Stomach (tissue), 19 donors: ENCODE measurements at places on chromosomes 4 and X. TPM values are rescaled to one million over a fixed set of nuclear protein-coding genes. Genes with fewer than 3 reads are reported as not detected.

Gene VCX3A
- total RNA-seq, result not detected

Gene RAB33A
- not detected for total RNA-seq

Gene SH2D1A
- not detected for total RNA-seq

Gene MAGEC3
- total RNA-seq, result not detected

Gene MTNR1A
- total RNA-seq, result 0.55 TPM

Gene SYN1
- not detected for total RNA-seq

Gene SETD7
- total RNA-seq, result 57.1 TPM

Gene MMAA
- total RNA-seq, result 6.2 TPM

Gene S100P
- 122 TPM for total RNA-seq

Gene DNAAF6
- not detected for total RNA-seq

Gene NUDT11
- total RNA-seq, result not detected

DNA sequence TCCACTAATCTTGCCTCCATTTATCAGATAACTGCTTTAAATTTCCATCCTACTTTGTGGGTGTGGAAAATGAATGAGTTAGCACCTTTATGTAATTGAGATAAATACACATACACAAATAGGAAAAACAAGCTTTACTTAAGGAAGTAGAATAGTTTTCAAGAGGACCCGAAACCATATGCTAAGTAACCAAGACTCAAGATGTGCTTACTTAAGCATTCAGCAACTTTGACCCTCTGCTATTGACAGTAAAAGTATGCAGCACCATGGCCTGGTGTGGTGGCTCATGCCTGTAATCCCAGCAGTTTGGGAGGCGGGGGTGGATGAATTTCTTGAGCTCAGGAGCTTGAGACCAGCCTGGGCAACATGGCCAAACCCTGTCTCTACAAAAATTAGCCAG lies 29.9 kb downstream of the RNF175 start:
- no peak for DNase-seq

DNA sequence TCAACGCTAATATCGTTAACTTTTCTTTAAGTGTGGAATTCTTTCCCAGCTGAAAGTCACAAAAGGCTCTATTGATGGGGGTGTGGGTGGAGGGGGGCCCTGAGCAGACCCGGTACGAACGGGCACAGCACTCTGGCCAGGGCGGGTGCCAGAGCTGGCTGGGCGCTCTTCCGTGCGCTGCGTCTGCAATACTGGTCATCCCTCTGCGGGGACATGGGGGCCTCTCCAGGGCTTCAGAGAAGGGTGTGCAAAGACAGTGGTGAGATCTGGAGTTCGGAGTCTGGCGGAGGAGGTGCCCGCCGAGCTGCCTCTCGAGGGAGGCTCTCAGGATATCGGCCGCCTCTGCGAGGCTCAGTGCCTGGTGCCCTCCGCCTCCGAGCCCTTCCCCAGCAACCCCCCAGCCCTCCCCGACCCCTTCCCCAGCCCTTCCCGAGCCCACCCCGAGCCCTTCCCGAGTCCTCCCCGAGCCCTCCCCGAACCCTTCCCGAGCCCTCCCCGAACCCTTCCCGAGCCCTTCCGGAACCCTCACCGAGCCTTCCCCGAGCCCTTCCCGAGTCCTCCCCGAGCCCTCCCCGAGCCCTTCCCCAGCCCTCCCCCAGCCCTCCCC lies 34.3 kb downstream of the FGFRL1 start:
- peak; percentile 35 for DNase-seq

GRCh38 chr4:1997712-1998111 lies 11.1 kb downstream of the NELFA start:
- no peak for DNase-seq

- DNase-seq, result peak; percentile 17
Observed at GRCh38 chr4:72893354-72894066, 176.0 kb downstream of the COX18 start.

GRCh38 chr4:169167957-169168858 lies 102.5 kb downstream of the SH3RF1 start:
- no peak for DNase-seq

DNA sequence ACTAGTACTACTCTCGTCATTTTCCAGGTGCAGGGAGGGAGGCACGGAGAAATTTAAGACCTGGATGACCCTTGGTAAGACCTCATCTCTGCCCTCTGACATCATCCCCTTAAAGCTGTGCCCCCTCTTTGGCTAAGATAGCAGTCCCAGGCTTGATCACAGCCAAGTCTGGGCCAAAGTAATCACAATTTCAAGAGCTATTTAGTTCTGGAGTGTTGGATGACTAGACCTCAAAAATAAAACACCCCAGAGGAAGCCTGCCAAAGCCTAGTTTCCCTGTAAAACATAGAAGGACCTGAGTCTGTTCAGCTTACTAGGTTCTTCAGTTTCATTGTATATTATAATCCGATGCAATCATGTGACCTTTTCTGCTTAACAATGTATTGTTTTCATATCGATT lies 144.6 kb upstream of the ARHGEF9 start:
- no peak for DNase-seq

DNA sequence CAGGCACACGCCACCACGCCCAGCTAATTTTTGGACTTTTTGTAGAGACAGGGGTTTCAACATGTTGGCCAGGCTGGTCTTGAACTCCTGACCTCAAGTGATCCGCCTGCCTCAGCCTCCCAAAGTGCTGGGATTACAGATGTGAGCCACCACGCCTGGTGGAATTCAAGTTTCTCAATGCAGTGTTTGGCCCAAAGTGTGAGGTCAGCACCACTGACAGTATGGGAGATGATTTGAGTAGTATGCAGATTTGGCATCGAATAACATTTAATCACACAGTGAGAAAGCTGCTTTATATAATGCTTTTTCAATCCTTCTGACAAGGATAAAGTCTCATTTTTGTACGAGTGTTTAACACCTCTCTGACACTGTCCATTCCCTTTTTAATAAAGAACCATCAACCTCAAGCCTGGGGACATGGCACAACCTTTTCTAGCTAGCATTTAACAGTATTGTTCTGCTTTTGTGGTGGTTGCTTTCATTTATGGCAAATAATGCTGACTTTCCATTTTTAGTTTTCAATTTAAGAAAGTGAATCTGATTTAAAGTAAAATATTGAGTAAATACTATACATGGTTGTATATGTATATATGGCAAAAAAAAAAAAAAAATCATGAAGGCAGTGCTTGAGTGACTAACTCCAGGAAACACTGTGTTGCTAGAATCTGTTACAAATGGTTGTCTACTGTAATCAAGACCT lies 4.3 kb upstream of the NSUN7 start:
- no peak for DNase-seq

DNA sequence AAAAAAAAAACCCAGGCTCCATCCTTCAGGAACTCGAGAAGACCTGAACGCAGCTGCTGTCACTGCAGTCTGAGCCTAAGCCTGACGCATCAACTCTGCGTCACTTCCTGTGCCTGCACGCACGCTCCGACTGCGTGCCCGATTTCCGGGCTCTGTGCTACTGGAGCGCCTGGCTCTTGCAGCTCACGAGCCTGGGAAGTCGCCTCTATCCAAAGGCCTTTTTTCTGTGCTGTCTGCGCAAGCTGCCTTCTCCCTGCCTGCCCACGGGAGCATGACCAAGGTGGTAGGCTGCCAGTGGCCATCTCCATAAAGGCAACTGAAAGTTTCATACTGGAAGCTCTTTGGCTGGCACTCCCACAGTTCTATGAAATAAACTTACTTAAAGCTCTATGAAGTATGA lies 9.9 kb upstream of the GASK1B start:
- no peak for DNase-seq

DNA sequence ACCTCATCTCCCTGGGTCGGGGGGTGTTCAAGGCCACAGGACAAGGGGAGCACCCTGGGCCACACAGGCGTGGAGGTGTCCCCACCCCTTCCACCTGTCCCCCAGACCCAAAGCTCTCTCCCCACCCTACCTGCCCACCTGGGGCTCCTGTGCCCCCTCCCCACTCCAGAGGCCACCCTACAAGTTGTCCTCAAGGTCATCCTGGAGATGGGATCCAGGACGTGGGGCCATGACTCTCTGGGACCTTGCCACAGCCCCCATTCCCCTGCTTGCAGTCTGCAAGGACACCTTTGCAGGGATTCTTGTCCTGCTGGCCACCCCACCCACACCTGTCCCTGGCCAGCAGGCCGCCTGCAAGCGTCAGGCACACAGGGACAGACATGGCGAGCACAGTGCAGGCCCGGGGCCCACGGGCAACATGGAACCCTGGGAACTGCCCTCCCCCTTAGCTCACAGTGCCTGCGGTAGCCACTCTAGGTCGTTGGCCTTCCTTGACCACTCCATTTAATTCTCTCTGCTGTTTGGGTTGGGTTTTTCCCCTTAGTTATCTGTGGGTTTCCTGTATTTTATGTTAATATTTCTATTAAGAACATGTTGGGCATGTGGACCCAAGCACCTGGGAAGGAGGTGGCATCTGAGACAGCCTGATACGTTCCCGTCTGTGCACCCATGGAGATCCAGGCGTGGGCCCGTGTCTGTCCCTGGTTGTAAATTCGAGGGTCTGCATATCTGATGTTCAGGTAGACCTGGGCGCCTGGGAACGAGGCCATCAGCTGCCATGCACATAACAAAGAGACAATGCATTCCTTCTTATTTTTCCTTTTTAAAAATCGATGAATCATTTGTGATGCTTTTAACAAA lies 197.5 kb downstream of the AFAP1 start:
- no peak for DNase-seq

GRCh38 chr4:2902126-2902525 lies 58.5 kb downstream of the ADD1 start:
- DNase-seq, result no peak

DNA sequence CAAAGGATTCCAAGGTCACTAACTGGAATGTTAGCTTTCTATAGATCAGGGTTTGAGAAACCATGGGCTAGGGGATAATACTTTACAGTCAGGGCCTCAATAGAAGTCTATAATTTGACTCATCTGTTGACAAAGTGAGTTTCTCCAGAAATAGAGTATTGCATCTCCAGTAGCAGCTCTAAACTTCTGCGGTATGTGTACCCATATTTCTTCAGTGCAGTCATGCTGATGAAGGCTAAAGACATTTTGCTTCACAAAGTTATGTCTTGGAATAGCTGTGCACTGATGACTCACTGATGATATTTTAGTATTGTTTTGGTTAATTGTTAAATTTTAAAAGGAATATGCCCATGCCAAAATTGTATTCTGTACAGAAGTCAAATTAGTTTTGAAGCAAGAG lies 464.9 kb upstream of the AMOT start:
- DNase-seq, result no peak

DNA sequence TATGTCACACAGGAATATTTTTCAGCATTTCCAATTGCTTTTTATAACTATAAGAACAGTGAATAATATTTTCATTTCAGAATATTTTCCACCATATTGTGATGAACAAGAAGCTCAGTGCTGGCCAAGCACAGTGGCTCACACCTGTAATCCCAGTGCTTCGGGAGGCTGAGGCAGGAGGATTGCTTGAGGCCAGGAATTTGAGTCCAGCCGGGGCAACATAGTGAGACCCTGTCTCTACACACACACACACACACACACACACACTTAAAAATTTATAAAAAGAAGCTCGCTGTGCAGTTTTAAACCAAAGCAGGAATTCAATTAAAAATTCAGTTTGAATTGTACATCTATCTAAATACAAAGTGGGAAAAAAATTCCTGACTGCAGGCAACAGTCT lies 3.2 kb downstream of the ZFYVE28 start:
- DNase-seq, result no peak

GRCh38 chr4:77600521-77601451 lies 4.8 kb upstream of the CXCL13 start:
- DNase-seq, result peak; percentile 60

DNA sequence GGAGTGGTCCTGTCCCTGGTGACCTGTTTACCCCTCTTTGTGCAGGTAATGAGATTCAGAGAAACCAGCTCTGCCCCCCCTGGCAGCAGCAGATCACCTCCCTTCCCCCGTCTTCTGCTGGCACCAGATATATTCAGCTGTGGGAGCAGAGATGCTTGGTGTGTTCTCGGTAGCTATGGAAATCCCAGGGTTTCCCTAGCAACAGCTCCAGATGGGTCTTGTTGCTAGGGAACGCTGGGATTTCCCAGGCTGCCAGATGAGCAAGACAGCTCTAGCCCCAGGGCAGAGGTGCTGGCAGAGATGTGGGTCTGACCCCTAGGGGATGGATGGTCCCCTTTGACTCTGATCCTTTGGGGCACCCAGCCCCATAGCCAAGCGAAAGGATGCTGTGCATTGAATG lies 20.2 kb downstream of the CETN2 start:
- DNase-seq, result peak; percentile 50

DNA sequence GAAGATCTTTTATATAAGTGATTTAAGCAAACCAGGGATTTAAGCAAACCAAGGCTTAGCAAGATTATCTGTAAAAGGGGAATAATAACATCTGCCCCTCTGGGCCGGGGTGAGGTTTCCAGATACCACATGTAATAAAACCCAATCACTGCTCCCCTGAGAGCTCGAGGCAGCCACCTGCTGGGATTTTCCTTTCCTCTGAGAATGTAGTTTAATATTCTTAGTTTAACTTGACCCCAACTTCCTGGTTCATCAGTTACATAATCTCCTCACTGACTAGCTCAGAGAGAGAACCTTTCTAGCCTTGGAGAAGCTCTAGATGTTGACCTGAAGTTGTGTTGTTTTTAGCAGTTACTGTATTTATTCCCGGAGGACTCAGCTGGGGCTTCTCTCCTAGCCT lies 322.4 kb downstream of the ARHGAP10 start:
- peak; percentile 52 for DNase-seq

- DNase-seq, result peak; percentile 35
Observed at GRCh38 chrX:14497184-14497666, 32.1 kb upstream of the GLRA2 start.

DNA sequence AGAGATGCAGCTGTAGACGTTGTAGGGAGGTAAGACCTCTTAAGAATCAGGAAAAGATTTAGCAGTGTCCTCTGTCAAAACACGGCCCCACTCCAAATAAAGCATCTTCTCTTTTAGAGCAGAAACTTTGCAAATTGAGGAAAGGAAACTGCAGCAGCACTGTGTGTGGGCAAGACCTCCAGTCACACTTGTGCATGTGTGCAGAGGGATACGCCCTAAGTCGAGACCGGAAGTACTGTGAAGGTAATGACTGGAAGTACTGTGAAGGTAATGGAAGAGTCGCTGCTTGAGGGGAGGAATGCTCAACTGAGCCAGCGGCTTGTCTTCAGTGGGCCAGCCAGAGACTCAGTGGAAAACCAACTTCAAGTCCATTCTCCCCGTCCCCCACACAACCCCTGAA lies 46.5 kb downstream of the EGF start:
- DNase-seq, result no peak

GRCh38 chr4:37400241-37400881 lies 155.8 kb downstream of the NWD2 start:
- DNase-seq, result no peak

GRCh38 chr4:2251795-2252529 lies 9.9 kb downstream of the MXD4 start:
- peak; percentile 1 for DNase-seq

- DNase-seq, result peak; percentile 42
Observed at GRCh38 chr4:184845367-184846021, 19.7 kb upstream of the ACSL1 start.

- DNase-seq, result no peak
Observed at GRCh38 chr4:28351102-28351501, 1490.5 kb downstream of the STIM2 start.

DNA sequence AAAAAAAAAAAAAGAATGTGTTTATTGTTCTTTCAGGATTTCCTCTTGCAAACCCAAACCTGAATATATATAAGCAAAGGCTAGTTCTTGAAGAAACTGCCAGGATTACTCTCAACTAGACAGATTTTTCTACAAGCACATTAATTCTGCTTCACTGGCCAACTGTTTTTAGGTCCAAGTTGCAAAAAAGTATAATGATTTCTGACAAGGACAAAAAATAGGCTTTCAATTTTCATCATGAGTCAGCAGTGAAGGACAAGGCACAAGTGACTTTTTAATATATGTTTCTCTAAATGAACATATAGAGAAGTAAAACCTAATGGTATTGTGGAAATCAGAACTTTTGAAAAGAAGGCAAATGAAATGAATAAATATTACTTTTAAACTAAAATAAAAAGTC lies 73.7 kb downstream of the ELOVL6 start:
- DNase-seq, result no peak

GRCh38 chrX:19735244-19735643 lies 152.2 kb downstream of the SH3KBP1 start:
- DNase-seq, result no peak
